Progenitor cell of endocrine pancreas (in vitro differentiated cells): ENCODE measurements at places on chromosomes 1 and 21. TPM values are rescaled to one million over a fixed set of nuclear protein-coding genes. Genes with fewer than 3 reads are reported as not detected.
A peak's percentile ranks its signal among the peaks of the same experiment; 100 is the strongest.

GRCh38 chr1:197806718-197807117 lies 31.4 kb upstream of the DENND1B start:
- peaks cover 29% of the 10 kb centered on the region for H3K4me1 ChIP-seq
- H3K27ac ChIP-seq: no peak overlapping the region
- DNase-seq: no peak
- H3K27me3 ChIP-seq: no peaks in the 10 kb centered on the region

DNA sequence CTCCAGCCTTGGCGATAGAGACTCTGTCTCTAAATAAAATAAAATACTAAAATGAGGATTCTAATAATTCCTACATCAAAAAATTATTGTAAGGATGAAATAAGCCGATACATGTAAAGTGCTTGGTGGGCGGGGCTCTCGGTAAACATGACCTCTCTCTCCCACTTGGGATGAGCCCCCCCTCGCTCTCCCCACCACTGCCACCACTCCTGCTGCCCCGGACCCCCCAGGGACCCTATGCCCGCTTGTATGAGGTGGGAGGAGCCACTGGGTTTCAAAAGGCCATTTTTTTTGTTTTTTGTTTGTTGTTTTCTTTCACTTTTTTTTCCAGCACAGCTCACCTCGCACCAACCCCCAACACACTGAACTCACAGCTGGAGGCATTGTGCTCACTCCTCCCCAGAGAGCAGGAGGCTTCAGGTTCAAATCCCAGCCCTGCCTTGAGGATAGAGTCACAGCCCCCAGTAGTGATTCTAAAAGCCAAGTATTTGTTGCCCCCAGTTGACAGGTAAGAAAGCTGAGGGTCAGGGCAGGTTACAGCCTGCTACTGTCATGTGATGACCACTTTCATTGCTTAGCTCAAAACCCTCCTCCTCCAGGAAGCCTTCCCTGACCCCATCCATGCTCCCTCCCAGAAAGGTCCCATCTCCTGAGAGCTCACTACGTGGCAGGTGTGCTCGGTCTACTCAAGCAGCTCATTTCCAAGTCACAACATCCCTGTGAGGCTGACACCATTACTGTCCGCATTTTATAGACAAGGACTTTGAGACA lies 4.2 kb downstream of the SDC3 start:
- no peak overlapping the region for H3K27ac ChIP-seq
- H3K27me3 ChIP-seq: peaks cover 14% of the 10 kb centered on the region
- DNase-seq: no peak
- H3K36me3 ChIP-seq: no peaks in the 10 kb centered on the region
- peaks cover 10% of the 10 kb centered on the region for H3K4me1 ChIP-seq

- no peak overlapping the region for H3K27ac ChIP-seq
- no peaks in the 10 kb centered on the region for H3K27me3 ChIP-seq
- H3K4me3 ChIP-seq: no peak overlapping the region
- H3K4me1 ChIP-seq: peaks cover 40% of the 10 kb centered on the region
- no peak for DNase-seq
Observed at GRCh38 chr1:211750599-211750998, 75.2 kb upstream of the NEK2 start.

- no peaks in the 10 kb centered on the region for H3K4me1 ChIP-seq
- H3K27me3 ChIP-seq: no peaks in the 10 kb centered on the region
- H3K4me3 ChIP-seq: no peak overlapping the region
- H3K27ac ChIP-seq: no peak overlapping the region
- no peak for DNase-seq
Observed at GRCh38 chr1:88956003-88956402, 36.4 kb downstream of the KYAT3 start.

DNA sequence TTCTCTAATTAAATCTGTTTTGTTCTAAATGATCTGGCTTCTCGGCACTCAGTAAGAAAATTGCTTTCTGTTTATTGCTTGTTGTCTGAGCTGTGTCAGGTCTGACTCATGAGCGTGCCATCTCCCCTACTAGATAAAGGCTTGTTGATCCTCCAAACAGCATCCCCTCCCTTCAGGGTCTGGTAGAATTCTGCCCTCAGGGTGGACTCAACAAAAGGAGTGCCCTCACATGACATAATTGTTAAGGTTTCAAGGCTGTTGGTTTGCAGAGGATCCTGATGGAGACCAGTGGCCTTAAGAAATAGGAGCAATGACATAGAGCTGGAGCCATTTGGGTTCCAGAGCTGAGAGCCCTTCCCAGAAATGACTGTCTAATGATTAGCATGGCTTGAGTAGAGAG lies 36.0 kb upstream of the ATP2B4 start:
- H3K36me3 ChIP-seq: no peaks in the 10 kb centered on the region
- H3K27me3 ChIP-seq: peaks cover 18% of the 10 kb centered on the region
- no peak overlapping the region for H3K27ac ChIP-seq

DNA sequence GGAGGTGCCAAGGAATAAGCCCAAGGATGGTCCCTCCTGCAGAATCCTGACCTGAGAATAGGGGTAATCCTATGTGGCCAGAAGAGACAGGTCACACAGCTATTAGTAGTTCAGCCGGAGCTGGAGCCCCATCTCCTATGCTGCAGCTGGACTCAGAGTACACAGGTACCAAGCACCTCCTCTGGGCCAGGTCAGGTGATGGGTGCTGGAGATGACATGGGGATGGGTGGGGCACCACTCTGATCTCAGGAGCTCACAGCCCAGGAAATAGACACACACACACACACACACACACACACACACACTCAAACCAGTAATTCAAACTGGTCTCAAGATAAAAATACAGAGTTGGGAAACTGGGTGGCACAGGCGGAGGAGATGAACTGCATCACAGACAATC lies 54.2 kb upstream of the SSBP3 start:
- no peak overlapping the region for H3K4me3 ChIP-seq
- peaks cover 34% of the 10 kb centered on the region for H3K4me1 ChIP-seq
- H3K27ac ChIP-seq: no peak overlapping the region
- DNase-seq: no peak
- H3K27me3 ChIP-seq: no peaks in the 10 kb centered on the region

The JAM2 gene
- 2.2 and 2.4 TPM in 2 replicates for total RNA-seq

The FCRL1 gene
- not detected in 2 replicates for total RNA-seq

- H3K36me3 ChIP-seq: no peaks in the 10 kb centered on the region
- DNase-seq: no peak
- peaks cover 10% of the 10 kb centered on the region for H3K4me1 ChIP-seq
- no peak overlapping the region for H3K27ac ChIP-seq
- peaks cover 20% of the 10 kb centered on the region for H3K27me3 ChIP-seq
Observed at GRCh38 chr1:201456499-201457309, 12.3 kb downstream of the PHLDA3 start.

The TRAF3IP3 gene
- total RNA-seq: not detected in 2 replicates

GRCh38 chr21:15221799-15222386 lies 157.1 kb upstream of the NRIP1 start:
- no peaks in the 10 kb centered on the region for H3K27me3 ChIP-seq
- peaks cover 31% of the 10 kb centered on the region for H3K4me1 ChIP-seq
- H3K36me3 ChIP-seq: no peaks in the 10 kb centered on the region

DNA sequence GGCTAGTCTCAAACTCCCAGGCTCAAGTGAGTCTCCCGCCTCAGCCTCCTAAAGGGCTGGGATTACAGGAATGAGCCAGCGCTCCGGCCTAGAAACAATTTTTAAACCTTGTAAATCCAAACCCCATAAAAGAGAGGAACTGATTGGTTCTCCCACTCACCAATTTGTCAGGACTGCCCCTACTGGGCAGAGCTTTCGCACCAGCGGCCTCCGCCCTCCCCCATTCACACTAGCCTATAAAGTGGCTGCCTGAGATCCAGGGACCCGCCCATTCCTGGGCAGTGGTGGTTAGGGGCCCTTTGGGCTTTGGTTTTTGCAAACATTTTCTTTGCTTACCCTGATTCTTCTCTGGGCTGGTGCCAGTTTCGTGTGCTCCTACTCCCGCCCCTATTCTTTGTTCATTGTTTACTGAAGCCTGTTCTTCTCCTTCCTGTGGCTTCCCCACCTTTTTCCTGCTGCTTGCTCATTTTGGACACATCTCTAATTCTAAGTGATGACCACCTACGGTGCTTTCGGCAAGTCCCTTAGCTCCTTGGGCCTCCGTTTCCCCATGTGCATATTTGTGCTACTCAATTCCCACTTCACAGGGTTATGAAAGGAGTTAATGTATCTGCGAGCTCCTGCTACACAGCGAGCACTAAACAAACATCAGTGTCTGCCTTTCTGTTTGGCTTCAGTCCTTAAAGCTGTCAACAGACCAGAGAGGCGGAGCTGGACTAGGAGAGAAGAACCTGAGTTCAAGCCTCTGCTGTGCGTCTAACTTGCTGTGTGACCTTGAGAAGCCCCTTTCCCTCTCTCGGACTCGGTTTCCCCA lies 39.8 kb upstream of the CLIC4 start:
- H3K27ac ChIP-seq: peak overlapping the region; percentile 95
- H3K36me3 ChIP-seq: no peaks in the 10 kb centered on the region
- no peaks in the 10 kb centered on the region for H3K27me3 ChIP-seq
- H3K4me1 ChIP-seq: peaks cover 10% of the 10 kb centered on the region
- H3K4me3 ChIP-seq: peak overlapping the region; percentile 62
